Epithelial cell of esophagus (primary cell): ENCODE measurements at places on chromosomes 13 and 19.

- no peak for DNase-seq
Observed at GRCh38 chr19:46791944-46792343, 3.5 kb upstream of the SLC1A5 start.

- DNase-seq, result no peak
Observed at GRCh38 chr13:111410232-111411021, 90.0 kb downstream of the TEX29 start.

GRCh38 chr13:72537395-72537780, 190.0 kb downstream of the MZT1 start:
- no peak for DNase-seq

GRCh38 chr19:17748884-17749638, 2.2 kb upstream of the FCHO1 start:
- no peak for DNase-seq

DNA sequence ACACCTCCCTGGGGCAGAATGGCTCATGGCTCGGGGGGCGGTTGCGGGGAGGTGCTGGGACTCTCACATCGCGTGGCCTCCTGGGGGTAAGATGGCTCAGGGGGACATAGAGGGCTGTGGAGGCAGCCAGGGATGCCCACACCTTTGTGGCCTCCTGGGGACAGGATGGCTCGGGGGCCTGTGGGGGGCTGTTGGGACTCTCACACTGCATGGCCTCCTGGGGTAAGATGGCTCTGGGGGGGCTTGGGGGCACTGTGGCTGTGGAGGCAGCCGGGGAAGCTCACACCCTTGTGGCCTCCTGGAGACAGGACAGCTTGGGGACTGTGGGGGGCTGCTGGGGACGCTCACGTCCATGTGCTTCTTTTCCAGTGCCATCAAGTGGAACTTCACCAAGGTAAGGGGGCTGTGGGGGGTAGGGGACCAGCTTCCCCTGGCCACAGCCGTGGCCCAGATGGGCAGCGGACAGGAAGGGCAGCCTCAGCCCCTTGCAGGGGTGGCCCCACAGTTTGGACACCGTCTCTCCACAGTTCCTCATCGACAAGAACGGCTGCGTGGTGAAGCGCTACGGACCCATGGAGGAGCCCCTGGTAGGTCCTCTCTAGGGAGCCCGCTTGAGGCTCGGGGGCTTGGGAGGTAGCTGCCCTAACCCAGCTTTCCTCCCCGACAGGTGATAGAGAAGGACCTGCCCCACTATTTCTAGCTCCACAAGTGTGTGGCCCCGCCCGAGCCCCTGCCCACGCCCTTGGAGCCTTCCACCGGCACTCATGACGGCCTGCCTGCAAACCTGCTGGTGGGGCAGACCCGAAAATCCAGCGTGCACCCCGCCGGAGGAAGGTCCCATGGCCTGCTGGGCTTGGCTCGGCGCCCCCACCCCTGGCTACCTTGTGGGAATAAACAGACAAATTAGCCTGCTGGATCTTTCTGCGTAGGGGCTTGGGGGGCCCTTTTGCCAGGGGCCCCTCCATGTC, 2.4 kb downstream of the GPX4 start:
- no peak for DNase-seq

- no peak for DNase-seq
Observed at GRCh38 chr13:102277286-102277685, 124.6 kb downstream of the FGF14 start.

GRCh38 chr13:101049166-101049850, 367.0 kb downstream of the NALCN start:
- DNase-seq, result peak; percentile 86

DNA sequence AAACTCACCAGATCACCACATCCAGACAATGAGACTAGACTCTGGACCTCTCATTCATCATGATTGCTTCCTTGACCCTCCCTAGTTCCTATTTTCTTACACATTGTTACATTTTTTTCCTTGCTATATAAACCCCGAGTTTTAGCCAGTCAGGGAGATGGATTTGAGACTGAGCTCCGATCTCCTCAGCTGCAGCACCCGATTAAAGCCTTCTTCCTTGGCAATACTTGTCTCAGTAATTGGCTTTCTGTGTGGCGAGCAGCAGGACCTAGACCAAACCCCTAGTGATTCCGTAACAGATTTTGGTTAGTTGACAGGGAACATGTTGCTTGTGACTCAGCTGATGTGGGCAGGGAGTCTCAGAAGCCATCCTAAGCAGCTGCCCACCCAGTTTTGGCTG, 44.0 kb downstream of the SUCLA2 start:
- no peak for DNase-seq

- DNase-seq, result no peak
Observed at GRCh38 chr13:47144782-47145181, 247.9 kb upstream of the HTR2A start.

DNA sequence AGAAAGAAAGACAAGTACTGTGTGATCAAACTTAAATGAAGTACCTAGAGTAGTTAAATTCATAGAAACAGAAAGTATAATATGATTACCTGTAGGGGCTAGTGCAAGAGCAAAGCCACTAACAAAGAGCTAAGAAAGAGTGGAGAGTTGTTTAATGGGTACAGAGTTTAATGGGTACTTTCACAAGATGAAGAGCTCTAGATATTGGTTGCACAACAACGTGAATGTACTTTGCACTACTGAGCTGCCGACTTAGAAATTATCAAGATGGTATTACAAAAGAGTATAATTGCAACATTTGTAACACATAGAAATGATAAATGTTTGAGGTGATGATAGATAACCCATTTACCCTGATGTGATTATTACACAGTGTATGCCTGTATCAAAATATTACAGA, 140.3 kb upstream of the GPC6 start:
- DNase-seq, result no peak
